ENCODE measurements at places on chromosomes 3 and 15.
A peak's percentile ranks its signal among the peaks of the same experiment; 100 is the strongest.

DNA sequence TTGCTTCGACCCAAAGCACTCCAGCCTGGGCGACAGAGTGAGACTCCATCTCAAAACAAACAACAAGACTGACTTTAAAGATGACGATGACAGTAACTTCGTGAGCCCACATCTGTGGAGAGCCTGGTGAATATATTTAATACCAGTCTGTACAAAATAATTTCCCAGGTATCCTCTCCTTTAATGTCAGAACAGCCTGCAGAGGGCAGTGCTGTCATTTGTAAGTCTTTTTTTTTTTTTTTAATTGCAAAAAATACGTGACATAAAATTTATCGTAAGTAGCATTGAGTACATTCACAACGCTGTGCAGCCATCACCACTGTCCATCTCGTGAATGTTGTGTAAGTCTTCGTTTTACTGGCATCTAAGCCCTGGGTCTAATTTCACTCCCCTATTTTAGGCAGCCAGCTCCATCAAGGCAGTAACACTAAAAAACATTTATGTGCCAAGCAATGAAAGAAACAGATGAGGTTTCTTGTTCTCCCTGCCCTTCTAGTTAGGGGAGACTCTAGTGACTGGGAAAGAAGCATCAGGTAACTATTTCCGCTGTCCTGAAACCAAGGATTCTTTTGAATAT is 1.4 kb downstream of the HTD2 start:
- DNase-seq = peak; percentile 48

DNA sequence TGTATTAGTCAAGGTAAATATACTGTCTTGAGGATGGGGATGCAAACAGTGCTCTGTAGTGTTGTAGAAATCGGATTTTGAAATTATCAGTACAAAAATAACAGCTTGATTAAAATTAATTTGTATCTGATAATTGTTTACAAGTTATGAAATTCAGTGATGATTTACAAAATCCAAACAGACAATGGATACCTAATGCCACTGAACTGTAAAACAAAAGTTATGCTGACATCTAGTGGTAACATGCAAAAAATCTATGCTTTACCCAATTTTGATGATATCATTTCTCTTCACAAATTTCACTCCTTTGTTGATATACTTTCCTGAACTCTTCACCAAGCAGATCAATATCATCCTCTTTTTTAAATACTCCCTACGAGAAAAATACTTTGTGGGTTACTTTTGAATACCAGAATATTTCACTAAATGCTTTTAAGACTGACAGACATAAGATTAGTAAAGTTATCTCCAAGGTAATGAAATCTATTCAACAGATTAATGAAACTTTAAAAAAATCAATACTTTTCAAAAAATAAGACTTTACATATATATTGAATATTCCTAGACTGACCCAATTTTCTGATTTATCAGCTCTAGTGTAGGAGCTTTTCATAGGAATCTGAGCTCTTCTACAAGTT is 36.0 kb downstream of the MNS1 start:
- DNase-seq = peak; percentile 37

DNA sequence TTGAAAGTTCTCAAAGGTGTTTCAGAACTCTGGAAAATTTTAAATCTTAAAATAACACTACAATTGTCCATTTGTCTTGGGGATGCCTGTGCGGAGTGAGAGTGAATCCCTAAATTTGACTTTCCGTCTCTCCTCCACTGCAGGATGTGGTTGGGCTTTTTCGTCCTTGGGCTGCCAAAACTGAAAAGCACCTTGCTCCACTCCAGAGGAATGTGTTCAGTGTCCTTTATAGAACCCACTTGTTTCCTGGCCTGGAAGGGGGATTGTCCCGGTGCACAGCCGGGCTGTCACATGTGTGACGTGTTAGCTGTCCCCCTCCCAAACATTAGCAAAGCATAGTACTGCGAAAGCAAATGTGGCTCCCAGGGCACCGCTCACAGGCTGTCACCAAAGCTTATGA is 69.6 kb upstream of the ATP10A start:
- DNase-seq = no peak

DNA sequence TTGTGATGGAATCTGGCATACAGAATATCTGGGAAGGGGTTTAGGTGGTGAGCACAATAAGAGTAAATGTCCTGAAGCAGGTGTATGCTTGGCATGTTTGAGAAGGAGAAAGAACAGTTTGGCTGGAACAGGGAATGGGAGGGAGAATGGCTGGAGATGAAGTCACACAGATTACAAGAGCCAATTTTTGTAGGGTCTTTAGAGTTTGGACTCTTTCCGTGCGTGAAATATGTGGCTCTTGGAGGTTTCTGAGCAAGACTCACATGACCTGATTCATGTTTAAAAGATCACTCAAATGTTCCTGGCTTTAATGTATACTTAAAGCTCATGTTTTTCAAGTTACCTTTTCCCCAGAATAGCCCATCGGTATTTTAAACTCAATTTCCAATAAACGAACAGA is 32.8 kb downstream of the SPRED1 start:
- DNase-seq = no peak

GRCh38 chr15:72801590-72802325 is 18.2 kb upstream of the ADPGK start:
- DNase-seq = no peak

DNA sequence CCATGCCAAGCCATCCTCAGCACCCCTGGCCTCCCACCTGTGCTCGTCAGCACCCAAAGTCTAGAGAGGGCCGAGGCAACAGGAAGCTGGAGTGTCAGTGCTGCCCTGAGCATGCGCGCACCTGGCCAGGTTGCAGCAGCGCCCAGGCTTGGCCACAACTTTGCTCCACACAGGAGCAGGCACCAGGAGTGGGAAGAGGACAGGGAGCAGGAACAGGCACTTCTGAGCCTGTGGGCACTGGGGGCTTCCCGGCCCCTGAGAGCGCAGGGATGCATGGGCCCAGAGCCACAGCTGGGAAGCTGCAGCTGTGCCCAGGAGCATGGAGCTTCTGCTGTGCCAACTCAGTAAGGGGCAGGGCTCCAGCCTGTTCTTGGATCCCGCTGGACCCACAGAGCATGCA is 471.5 kb upstream of the WNT5A start:
- no peak for DNase-seq

DNA sequence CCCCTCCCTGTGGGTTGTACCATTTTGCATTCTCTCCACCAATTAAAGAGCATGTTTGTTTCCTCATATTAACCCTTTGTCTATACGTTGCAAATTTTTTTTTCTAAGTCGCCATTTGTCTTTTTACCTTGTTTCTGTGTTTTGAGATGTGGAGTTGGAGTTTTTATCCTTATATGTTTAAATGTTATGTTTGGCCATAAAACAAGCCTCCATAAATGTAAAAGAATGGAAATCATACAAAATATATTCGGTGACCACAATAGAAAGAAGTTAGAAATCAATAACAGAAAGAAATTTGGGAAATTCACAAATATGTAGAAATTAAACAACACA is 29.2 kb downstream of the LRRK1 start:
- no peak for DNase-seq

DNA sequence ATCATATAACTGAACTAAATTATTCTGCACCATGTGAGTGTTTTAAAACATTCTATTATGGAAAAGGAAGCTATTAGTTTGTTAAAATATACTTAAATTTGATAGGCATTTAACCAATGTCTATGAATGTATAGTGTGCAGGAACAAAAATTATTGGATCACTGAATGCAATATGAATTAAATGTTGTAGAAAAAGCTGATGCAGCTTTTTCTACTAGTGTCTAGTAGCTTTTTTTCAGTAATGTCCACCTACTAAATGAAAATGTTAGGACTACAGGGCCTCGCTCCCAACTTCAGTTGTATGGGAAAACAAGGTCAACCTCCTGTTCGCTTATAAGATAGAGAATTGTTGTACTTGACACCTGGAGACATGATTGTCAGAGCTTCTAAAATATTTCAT is 335.0 kb downstream of the MECOM start:
- DNase-seq = no peak

- DNase-seq = no peak
Measured at GRCh38 chr15:84741121-84741520, 7.3 kb upstream of the ZNF592 start.

- DNase-seq = no peak
Measured at GRCh38 chr3:188232656-188233055, 78.7 kb downstream of the LPP start.

GRCh38 chr3:194758716-194759115 is 73.0 kb downstream of the FAM43A start:
- no peak for DNase-seq

DNA sequence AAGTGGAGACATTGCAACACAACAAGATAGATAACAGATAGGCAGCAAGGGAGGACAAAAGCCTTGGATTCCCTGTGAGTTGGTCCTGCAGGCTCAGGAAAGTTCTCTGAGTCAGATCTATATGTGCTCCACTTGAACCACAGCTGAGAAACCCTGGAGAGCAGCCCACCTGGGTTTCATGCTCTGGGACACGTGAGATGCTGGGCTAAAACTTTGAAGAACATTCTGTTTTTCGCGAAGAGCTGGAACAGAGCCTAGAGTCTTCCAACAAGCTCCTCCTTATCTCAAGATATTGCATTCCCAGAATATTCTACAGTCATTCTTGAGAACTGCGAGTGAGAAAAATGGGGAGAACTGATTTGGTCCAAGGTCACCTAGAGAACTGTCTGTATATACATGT is 583.0 kb upstream of the ROBO1 start:
- no peak for DNase-seq

DNA sequence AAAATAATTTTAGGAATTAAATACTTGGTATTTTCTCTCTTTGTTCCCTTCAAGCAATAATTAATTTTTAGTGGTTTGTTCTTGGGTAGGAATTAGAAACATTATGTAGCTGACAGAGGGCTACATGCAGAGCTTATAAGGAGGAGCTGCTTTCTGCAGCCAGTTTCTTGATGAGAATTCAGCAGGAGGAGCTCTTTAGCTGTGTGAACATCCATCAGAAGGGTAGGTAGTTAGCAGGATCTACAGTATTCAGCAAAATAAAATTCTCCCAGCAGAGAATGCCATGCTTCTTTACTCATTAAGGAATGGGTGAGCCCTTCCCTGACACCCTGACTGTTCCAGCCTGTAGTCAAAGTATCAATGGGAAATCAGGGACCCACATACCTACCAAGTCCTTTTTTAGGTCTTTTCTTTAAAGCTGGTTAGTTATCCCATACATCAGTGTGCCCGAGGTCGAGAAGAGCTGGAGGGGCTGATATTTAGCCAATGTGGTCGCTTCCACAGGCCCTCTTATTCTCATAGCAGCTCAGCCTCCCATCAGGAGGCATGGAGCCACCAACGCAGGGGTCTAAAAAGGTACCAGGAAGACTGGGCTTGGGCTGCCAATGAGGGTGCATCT is 54.0 kb downstream of the KCNAB1 start:
- DNase-seq = peak; percentile 37

- peak; percentile 68 for DNase-seq
Measured at GRCh38 chr15:99123713-99124451, 19.0 kb downstream of the SYNM start.

GRCh38 chr3:115469649-115470048 is 153.7 kb upstream of the GAP43 start:
- peak; percentile 71 for DNase-seq

- DNase-seq = no peak
Measured at GRCh38 chr15:92629276-92629974, 26.1 kb downstream of the FAM174B start.

GRCh38 chr3:171994646-171995428 is 44.5 kb upstream of the FNDC3B start:
- no peak for DNase-seq

- DNase-seq = no peak
Measured at GRCh38 chr15:101707983-101708382, 16.3 kb downstream of the TARS3 start.

DNA sequence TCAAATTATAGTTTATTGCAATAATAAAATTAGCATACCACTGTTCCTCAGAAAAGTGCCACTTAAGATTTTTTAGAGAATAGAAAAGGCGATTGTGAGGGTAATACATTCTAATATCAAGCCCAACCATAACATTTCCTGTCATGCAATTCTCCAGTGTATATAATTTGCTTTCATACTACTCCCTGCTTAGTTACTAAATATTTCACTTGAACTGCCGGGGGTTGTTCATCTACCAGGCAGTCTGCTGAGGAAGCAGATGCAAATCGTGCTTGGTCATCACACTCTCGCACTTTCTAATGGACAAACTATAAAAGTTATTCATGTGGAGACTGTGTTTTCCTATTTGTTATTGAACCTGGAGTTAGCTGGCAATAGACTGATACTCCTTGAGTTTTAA is 645.6 kb upstream of the CBLB start:
- no peak for DNase-seq

DNA sequence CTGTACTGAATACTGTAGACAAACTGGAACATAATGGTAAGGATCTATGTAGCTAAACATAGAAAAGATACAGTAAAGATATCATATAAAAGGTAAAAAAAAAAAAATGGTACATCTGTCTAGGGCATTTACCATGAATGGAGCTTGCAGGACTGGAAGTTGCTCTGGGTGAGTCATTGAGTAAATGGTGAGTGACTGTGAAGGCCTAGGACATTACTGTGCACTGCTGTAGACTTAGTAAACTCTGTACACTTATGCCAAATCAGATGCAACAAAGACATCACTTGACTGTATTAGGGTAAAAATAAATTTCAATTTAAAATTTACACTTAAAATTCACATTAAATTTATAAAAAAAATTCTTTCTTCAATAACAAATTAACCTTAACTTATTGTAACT is 281.3 kb upstream of the LMCD1 start:
- no peak for DNase-seq

- no peak for DNase-seq
Measured at GRCh38 chr15:93803421-93804152, 427.8 kb upstream of the MCTP2 start.

GRCh38 chr3:49865198-49865784 is 4.4 kb downstream of the CAMKV start:
- no peak for DNase-seq

DNA sequence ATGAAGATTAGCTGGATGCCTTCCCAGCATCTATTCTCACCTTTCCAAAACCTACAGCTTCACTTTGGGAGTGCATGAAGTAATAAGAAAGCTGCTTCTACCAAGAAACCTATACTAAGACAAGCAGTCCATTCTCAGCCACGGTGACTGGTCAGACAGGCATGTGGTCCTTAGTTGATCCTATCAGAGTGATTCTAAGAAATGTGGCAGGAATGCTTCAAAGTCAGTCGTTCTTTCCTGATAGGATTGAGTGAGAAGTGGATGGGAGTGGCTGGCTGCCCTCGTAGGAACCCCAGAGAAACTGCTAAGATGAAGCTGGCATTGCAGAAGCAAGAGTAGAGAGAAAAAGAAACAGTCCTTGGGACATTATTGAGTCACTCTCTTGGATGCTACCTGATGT is 16.6 kb downstream of the FOXB1 start:
- no peak for DNase-seq

GRCh38 chr3:47678446-47679338 is 100.0 kb upstream of the CSPG5 start:
- no peak for DNase-seq

- no peak for DNase-seq
Measured at GRCh38 chr3:161231861-161232260, 10.8 kb downstream of the NMD3 start.

DNA sequence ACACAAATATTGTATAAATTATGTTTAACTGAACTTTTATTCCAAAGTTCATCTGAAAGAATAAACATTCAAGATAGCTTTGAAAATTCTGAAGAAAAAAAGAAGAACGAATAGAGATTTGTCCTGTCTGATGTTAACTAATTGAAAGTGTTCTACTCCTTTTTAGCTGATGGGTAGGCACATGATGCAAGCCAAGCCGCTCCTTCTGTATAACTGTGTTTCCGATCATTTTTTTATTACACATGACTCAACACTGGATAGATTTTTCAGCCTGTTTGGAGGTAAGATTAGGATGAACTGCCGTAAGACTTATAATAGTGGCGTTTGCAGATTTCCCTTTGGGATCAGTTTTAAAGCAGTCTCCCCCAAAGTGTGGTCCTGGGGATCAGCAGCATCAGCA is 19.0 kb downstream of the NSUN3 start:
- DNase-seq = no peak

GRCh38 chr15:52527911-52528563 is 643 bp downstream of the MYO5A start:
- peak; percentile 39 for DNase-seq

All from NCI-H2081 (cell line).